ENCODE measurements at places on chromosomes 11 and 22.

- no peak for DNase-seq
These were observed 71.4 kb upstream of the BMAL1 start for GRCh38 chr11:13206086-13206640.

DNA sequence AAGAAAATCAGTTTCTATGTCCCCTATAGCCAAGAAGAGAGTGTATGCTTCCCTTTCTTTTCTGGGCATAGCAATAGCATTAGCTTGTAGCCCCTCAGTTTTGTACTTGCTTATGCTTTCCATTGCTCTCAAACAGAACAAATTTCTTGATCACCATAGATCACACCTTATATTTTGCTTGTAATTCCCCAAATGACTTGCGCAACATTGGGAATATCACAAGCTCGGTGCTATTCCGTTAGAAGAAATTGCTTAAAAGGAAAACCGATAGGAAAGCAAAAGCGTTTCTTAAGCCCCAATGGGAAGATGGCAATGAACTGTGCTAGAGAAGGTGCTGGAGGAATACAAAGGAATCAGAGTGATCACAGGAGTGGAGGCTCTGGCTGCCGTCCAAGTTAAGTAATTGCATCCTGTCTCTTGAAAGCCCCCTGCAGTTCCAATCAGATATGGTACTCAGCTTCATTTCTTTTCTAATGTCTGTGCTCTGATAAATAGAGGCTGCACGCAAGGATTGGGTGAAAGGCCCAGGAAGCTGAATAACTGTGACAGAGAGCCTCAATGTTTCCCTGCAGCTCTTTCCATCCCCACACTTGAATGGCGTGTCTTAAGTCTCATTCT lies 182.1 kb upstream of the KIRREL3 start:
- peak; percentile 73 for DNase-seq

GRCh38 chr11:60208146-60208895 lies 25.4 kb upstream of the MS4A6A start:
- DNase-seq = no peak

- DNase-seq = no peak
These were observed 3.9 kb downstream of the IFITM10 start for GRCh38 chr11:1746511-1746931.

- no peak for DNase-seq
These were observed 30.0 kb downstream of the LRRC32 start for GRCh38 chr11:76640501-76640900.

DNA sequence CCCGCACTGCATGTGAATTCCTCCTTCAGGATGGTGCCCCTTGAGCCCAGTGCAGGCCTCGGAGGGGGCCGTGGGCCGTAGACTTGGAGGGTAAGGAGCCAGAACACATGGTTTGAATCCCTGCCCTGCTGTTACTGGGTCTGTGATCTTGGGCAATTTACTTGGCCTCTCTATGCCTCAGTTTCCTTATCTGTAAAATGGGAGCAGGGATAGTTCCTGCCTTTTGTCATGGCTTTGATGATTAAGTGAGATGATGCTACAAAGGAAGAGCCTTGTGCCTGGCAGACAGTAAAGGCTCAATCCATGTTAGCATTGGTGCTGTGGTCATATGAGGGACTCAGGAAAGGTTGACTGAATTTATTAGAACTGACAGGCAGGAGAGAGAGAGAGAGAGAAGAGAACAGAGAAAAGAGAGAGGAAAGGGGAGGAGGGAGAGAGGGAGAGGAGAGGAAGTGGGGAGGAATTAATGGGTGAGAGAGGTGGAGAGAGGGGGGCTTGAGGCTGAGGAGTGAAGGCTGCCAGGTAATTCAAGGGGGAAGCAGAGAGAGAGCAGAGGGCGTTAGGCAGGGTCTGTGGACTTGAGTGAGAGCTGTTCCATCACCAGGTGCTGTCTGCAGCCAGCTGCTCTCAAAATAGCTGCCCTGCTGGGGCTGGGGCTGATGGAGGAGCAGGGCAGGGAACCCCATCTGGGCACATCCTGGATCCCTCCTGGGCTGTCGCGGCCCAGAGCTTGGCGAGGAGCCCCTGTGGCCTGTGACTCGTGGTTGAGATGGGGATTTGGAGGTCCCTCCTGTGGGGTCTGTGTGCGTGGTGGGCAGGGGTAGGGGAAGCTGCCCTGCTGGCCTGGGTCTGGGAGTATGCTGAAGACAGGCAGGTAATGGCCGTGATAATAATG lies 44.1 kb downstream of the MCM5 start:
- DNase-seq = peak; percentile 41

DNA sequence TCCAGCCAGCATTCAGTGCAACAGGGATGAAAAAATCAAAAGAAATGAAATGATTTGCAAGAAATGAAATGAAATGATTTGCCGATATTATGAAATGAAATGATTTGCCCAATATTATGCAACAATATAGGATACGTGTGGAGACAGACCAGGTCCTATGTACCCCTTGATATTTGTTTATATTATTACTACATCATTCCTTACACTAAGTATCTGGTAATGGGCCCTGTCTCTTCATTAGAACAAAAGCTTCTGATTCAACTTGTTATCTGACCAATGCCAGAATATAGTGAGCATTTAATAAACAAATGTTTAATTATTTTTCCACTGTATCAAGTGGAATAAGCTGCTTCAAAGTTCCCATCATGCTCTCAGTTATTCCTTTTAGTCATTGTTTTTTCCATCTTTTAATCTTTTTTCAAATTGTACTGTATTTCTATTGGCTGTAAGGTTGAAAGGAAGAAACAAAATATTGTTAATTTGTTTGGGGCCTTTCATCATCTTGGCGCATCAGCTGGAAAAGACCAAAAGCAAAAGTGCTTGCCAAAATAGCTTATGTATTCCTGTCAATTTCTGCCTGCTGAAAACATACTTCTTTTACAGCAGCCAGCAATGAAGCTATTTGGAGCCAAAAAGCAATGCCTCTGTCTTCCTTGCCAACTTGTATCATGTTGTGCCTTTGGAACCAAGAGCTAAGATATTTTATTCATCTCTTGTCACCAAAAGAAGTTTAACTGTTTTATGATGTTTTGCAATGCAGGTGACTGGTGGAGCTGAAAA lies 2314.9 kb downstream of the LRRC4C start:
- DNase-seq = no peak

- DNase-seq = peak; percentile 56
These were observed 679 bp upstream of the DPP3 start for GRCh38 chr11:66479394-66480116.

Data from NCI-H524 (cell line).